ENCODE measurements at places on chromosomes 1 and 21.

DNA sequence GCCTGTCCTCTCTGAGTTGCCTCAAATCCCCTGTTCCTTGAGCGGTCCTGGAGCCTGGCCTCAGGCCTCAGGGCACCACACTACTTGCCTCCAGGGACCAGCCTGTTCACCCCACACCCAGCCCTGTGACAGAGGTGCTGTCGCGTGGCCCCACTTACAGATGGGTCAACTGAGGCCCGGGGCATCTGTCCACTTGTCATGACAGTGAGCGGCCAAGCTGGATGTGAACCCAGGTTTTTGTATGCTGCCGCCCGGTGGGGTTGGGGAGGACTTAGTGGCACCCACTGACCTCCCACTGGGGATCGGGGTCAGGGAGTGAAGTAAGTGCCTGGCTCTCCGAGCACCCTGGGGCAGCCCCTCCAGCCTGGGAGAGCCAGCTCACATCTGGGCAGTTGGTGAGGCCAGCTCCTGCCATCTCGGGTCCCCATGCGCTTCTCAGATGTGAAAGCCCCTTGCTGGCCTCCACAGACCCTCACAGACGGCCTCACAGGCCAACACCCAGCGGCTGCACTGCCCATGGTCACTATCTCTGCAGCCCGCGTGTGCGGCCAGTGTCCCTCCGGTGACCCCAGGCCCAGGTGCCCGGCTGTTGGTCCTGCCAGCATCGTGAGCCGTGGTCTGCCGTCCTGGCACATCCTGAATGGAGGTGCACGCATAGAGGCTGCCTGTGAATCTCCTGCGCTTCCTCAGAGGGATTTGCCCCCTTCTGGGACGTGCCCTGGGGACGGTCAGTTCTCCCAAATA is 9.3 kb upstream of the FAAP20 start:
- no peak for DNase-seq

DNA sequence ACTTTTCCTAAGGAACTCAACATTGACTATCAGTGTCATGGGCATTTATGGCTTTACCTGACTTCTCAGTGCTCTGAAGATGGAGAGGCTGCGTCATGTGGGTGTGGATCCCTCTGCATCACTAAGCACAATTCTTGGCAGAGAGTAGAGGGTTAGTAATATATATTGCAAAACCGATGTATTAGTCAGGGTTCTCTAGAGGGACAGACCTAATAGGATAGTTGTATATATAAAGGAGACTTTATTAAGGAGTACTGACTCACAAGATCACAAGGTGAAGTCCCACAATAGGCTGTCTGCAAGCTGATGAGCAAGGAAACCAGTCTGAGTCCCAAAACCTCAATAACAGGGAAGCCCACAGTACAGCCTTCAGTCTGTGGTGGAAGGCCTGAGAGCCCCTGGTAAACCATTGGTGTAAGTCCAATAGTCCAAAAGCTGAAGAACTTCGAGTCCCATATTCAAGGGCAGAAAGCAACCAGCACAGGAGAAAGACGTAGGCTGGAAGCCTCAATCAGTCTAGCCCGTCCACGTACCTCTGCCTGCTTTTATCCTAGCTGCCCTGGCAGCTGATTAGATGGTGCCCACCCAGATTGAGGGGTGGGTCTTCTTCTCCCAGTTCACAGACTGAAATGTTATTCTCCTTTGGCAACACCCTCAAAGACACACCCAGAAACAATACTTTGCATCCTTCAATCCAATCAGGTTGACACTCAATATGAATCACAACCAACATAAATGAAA is 159.7 kb upstream of the NRIP1 start:
- no peak for DNase-seq

DNA sequence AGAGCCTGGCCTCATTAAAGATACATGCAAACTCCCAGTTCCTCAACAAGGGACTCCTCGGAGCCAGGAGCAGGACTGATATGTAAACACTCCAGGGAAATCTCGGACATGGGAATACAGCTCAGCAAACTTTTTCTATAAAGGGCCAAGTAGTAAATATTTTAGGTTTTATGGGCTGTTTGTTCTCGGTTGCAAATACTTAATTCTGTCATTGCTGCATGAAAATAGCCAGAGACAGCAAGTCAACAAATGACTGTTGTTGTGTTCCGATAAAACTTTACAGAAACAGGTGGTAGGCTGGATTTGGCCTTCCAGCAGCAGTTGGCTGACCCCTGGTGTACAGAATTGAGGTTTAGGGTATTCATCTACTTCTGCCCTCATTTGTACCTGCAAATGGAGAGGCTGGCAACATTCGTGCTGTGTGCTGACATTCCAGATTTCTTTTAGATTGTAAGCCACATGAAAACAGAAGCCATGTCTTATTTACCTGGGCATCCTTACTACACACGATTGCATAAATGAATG is 360.3 kb downstream of the NTNG1 start:
- no peak for DNase-seq

- DNase-seq, result no peak
Measured at GRCh38 chr1:58622571-58622970, 45.5 kb upstream of the TACSTD2 start.

- no peak for DNase-seq
Measured at GRCh38 chr1:30713311-30713710, 10.1 kb downstream of the MATN1 start.

DNA sequence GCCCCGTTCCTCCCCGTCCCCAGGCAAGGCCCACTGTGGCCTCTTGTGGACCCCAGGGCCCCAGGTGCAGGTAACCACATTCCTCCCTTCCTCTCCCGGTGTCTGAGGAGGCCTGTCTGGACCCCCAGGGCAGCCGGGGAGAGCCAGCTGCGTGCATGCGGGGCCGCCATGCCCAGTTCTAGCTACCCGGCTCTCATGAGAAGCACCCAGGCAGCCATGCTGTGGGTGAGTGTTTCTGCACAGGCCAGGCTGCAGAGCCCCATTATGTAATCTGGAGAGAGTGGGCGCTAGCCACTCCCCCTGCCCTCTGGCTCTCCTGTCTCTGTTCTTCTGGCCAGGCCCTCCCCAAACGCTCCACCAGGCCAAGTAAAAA is 18.4 kb upstream of the PLEKHG5 start:
- no peak for DNase-seq

DNA sequence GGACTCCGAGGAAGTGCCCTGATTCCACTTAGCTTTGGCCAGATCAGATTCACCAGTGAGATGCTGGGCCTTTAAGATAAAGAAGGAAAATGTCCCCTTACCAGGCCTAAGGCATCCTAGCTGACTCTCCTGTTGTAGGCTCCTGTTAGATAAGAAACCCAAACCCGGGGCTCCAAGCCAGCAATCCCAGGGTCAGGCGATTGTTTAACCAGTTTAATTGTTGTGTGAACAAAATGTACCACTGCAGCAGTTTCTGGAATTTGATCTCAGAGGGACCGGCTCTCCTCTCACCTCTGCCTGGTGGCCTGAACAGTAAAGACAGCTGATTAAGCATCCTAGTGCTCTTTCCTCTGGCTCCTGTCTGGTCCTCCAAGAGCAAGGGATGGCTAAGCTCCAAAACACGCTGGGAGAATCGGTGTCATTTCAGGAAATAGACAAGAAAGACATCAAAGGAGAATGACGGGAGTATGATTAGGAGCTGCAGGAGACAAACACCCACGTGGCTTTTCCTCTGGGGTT is 9.3 kb upstream of the KLHDC8A start:
- no peak for DNase-seq

DNA sequence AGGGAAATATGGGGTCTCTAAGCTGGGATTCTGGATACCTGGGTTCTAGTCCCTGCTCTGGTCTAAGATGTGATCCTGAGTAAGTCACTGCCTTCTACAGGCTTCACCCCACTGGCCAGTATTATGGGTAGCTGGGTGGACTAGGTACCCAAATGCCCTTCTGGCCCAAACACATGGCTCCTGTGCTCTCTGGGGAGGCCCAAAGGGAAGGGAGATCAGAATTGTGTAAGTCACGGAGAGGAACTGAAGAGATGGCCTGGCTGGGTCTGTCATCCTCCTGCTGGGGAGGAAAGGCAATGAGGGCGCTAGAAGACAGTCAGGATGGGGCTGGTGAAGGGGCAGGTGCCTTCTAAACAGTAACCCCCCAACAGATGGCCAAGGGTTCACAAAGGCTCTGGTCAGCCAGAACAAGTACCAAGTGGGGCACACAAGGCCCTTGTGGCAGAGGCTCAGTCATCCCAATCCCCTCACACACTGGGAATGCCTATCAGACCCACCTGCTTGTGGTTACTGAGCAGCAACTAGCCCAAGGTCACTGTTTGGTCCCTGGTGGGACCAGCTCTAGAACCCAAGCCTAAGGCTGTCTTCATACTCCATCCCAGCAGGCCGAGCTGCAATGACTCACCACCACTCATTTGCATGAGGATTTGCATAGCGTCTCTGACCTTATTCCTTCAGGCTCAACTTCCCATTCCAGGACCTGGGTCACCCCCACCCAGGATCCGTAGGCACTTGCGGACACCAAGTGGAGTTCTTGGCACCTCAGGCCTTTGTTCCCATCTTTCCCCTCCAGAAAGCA is 9.2 kb downstream of the MEF2D start:
- DNase-seq, result no peak

- DNase-seq, result no peak
Measured at GRCh38 chr21:36030581-36031189, 29.6 kb downstream of the SETD4 start.

- DNase-seq, result no peak
Measured at GRCh38 chr1:48710318-48710717, 66.4 kb downstream of the BEND5 start.

DNA sequence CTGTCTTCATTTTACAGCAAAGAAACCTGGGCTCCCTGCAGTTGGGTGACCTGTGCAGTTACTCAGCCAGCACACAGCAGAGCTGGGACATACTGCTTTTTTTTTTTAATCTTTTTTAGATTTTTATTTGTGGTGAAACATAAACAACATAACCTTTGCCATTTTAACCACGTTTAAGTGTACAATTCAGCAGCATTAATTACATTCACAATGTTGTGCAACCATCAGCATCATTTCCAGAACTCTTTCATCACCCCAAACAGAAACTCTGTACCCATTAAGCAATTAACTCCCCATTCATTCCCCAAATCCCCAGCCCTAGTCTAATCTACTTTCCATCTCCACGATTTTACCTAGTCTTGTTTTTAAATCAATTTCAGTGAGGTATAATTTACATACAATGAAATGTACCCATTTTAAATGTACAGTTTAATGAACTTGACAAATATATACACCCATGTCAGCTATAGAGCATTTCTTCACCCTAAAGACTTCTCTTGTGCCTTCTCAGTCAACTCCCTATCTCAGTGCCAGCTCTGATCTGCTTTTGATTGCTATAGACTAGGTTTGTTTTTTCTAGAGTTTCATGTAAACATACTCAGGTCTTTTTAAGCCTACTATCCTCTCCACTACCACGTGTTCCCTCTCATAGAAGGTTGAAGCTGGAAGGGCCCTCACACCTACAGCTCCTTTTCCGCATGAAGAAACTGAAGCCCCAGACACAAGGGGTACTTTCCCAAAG is 37.8 kb upstream of the C8B start:
- DNase-seq, result no peak

DNA sequence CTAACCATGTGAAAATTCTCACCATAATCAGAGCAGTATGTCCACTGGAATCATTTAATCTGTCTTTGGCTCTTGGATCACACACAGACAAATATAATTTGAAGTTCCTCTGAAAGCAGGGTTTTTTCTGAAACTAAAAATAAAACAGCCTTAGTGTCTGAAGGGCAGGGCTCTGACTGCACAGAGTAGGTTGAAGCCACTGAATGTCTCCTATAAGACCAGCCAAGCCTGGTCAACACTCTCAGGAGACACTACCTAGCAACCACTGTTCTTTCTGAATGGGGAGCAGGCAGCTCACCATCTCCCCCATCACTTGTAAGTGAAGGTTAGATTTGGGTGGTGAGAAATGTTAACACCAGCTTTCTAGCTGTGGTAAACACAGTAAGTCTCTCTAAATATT is 16.1 kb upstream of the TMEM183A start:
- DNase-seq, result no peak

DNA sequence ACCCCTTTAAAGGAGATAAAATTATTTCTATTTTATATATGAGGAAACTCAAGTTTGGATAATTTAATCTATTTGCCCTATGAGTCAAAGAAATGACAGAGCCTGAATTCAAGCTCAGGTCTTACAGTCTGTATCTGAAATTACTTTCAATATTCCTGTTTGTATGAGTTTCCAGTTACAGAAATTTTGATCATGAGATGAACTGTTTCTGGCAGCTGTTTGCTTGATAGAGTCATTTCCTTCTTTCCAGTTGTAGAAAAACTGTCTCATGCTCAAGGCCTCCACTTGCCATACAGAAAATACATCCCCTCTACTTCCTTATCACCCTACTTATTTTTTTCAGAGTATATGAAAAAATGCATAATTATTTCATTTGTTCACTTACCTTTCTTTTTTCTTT is 87.6 kb downstream of the PTPRC start:
- no peak for DNase-seq

- DNase-seq, result no peak
Measured at GRCh38 chr1:176551146-176551545, 88.2 kb downstream of the PAPPA2 start.

- DNase-seq, result no peak
Measured at GRCh38 chr1:76138217-76138616, 63.7 kb downstream of the ST6GALNAC3 start.

DNA sequence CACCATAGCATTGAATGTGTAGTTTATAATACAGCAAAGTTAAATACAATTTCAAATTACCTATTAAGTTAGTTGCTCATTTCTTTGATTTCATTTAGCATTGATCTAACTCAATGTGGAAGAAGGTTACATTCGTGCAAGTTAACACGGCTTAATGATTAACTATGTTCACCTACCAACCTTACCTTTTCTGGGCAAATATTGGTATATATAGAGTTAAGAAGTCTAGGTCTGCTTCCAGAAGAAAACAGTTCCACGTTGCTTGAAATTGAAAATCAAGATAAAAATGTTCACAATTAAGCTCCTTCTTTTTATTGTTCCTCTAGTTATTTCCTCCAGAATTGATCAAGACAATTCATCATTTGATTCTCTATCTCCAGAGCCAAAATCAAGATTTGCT is at the start of gene ANGPTL3:
TSS of gene ANGPTL3 (plus strand) at position 240 of the 400 bp plus-strand sequence. CDS start at position 287, 47 bp downstream.
- no peak for DNase-seq

- DNase-seq, result no peak
Measured at GRCh38 chr1:171655746-171656116, 3.2 kb upstream of the MYOC start.

DNA sequence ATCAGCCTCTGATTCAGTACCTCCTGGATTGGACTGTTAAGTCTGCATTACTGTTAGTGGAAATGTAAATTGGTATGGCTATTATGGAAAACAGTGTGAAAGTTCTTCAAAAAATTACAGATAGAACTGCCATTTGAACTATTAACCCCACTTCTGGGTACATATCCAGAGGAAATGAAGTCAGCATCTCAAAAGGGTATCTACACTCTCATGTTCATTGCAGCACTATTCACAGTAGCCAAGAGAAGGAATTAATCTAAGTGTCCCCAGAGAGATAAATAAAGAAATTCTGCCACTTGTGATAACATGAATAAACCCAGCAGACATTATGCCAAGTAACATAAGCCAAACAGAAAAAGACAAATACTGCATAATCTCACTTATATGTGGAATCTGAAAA is 676.0 kb downstream of the PLA2G4A start:
- DNase-seq, result no peak

GRCh38 chr1:28173980-28174297 is 2.6 kb downstream of the PTAFR start:
- no peak for DNase-seq

Data from NCI-H187 (cell line).